ENCODE measurements at places on chromosomes 2 and 18.

GRCh38 chr18:63997041-63997440 is 27.2 kb downstream of the SERPINB8 start:
- DNase-seq, result no peak

DNA sequence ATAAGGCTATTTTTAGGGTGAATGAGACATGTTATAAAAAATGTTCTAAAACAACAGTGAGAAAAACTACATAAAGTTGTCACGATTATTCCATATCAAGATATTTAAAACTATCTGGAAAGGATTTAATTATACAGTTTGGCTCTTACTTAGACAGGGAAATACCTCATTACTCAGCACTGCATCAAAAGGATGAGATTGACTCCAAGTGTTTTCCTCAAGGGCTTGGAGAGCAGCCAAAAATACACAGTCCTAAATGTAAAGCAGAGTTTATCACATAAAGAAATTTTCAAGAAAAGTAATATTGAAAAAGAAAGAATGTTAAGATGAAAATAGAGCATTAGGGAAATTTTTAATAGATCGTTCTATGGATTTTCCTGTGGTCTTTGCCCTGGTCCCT is 285.5 kb upstream of the NETO1 start:
- no peak for DNase-seq

- DNase-seq, result no peak
Observed at GRCh38 chr2:157918319-157918718, 42.2 kb upstream of the ACVR1 start.

DNA sequence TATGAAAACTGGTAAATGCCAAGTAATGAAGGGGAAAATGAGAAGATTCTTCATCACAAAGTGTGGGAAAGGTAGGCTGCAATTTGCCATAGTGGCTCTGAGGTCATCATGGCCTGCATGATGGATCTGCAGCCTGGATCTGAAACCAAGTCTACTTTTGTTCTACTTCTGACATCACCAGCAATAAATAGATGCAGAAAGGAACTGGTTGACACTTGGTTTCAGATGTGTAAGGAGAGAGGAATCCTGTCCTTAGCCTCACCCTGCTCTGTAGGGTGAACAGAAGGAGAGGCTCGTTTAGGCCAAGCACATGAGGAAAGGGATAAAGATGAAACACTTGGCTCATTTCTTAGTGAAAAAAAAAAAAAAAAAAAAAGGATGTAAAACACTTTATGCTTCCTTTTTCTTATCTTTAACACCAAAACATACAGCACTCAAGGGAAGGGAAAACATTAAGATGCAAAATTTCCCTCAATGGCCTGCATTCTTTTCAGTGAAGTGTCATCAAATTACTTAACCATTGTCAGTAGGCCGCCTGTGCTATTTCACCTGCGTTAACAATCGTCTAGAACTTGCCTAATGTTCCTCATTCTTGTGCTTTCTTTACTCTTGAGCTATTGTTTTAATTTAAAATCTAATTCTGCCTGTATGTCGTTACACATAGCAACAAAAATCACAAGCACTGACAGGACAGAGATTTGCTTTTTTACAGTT is 3.9 kb downstream of the NEB start:
- peak; percentile 9 for DNase-seq

- no peak for DNase-seq
Observed at GRCh38 chr2:48601349-48601748, 16.3 kb upstream of the GTF2A1L start.

DNA sequence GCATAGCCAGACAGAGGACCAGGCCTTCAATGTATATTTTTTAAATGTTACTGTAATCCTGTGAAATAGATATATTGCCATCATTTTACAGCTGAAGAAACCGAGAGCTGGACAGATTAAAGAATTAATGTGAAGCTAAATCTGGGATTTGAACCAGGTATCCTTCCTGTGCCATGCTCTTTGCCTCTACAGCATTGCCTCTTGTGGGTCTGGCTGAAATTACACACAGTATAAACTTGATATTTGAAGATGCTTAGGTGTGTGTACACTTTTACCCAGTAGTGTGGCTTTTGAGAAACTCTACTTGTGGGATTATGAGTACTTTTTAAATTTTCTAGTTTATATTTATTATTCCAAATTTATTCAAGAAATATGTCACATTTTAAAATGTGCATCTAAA is 264.5 kb downstream of the CNTNAP5 start:
- no peak for DNase-seq

GRCh38 chr2:215796140-215796855 is 217.1 kb downstream of the MREG start:
- no peak for DNase-seq

DNA sequence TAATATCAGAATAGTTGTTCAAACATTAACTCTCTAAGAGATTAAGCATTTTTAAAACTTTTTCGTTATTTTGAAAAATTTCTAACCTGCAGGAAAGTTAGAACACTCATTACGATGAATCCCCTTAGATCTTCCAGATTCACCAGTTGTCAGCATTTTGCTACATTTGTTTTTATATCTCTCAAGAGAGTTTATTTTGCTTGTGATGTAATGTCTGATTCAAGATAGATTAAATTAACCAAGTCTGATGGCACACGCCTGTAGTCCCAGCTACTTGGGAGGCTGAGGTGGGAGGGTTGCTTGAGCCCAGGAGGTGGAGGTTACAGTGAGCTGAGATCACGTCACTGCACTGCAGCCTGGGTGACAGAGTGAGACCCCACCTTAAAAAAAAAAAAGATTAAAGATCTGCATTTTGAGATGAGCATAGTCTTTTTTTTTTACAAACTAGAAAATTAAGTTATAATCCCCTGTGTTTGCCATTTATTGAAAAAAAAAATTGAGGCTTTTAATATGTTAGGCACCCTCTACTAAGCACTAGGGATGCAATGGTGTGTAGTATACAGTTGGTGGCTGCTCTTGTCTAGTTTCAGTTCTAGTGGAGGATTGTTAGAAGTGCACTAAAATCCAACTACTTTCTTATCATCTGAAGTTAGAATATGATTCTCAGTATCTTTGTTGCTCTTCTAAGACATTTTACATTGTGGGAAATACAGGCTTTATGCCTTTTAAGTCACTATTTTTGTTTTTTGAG is 20.9 kb downstream of the RAB10 start:
- no peak for DNase-seq

DNA sequence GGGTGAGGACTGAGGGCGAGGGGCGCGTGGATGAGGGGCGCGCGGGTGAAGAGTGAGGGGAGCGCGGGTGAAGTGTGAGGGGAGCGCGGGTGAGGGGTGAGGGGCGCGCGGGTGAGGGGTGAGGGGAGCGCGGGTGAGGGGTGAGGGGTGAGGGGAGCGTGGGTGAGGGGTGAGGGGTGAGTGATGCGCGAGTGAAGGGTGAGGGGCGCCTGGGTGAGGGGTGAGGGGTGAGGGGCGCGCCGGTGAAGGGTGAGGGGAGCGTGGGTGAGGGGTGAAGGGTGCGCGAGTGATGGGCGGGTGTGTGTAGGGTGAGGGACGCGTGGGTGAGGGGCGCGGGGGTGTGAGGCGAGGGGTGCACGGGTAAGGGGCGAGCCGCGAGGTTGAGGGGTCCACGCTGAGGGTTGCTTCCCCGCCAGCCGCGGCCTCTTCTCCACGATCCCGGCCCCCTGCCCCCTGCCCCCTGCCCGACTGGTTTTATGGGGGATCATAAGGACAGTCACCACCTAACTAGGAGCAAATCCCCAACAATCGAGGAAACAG is 1.1 kb upstream of the SLC66A2 start:
- no peak for DNase-seq

GRCh38 chr2:11343368-11343649 is 1.1 kb downstream of the ROCK2 start:
- no peak for DNase-seq

- no peak for DNase-seq
Observed at GRCh38 chr2:153299217-153299616, 179.3 kb downstream of the RPRM start.

GRCh38 chr2:230900336-230900995 is 24.6 kb downstream of the GPR55 start:
- DNase-seq, result no peak

DNA sequence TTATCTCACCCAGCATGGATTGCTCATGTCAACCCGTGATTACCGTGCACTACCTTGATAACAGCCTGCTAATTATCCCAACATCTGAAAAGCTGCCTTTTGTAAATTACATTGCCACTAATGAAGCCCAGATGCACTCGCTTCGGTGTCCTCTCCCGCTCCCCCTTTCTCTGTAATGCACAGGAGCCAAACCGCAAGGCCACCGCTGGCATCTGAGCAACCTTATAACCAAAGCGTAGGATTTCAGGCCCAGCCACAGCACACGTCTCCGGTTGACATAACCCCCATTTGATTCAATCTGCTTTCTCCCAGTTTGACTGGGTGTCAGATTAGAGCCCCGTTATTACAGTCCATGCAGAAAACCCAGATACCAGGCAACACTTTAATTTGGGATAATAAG is 341.2 kb downstream of the ALK start:
- no peak for DNase-seq

- DNase-seq, result no peak
Observed at GRCh38 chr2:214542866-214543265, 132.0 kb downstream of the VWC2L start.

DNA sequence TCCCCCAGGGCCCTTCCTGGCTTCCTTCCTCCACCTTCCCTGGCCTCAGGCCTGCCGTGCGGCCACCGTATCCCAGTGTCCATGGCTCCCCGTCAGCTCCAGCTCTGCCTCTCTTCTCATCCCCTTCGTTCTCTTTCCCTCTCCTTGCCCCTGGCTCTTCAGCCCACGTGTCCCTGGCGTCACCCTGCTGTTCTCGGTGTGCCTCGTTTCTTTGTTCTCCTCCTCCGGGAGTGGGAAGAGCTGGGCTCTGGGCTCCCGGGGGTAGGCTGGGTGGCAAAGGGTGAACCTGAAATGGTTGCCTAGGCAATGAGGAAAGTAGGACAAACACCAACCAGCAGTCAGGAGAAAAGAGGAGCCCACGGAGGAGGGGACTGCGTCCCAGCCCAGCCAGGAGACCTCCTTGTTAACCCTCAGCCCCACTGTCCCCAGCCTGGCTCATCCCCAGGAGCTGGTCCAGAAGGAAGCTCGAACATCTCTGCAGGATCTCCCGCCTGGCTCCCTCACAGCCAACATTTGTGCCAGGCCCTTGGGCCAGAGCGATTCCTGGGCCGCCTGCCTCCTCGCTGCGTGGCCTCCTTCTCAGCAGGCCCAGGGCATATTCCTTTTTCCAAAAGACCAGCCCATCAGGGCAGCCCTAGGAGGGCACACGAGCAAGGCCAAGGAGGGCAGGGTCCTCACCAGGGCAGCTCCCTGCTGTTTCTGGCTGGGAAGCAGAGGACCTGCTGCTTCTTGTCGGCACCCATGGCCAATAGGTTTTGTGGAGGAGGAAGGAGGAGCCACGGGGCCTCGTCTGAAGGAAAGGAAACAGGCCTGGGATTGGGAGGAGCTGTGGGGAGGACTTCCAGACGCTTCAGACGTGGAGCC is 30.9 kb upstream of the DNMT3A start:
- DNase-seq, result no peak

- DNase-seq, result no peak
Observed at GRCh38 chr2:23206650-23207049, 178.3 kb upstream of the KLHL29 start.

Measured in GM12891 (cell line).